Ureter (tissue), 1 donor: ENCODE measurements at places on chromosomes 3 and 15. TPM values are rescaled to one million over a fixed set of nuclear protein-coding genes. Genes with fewer than 3 reads are reported as not detected.
A peak's percentile ranks its signal among the peaks of the same experiment; 100 is the strongest.

Gene ITIH4
- 37.1 TPM for total RNA-seq

Gene HACD2
- total RNA-seq = 20.6 TPM

Gene VGLL3
- total RNA-seq = 51.7 TPM

Gene TEX9
- total RNA-seq = 20.5 TPM

Gene GPR87
- total RNA-seq = 13.5 TPM

Gene ZBTB47
- total RNA-seq = 32.1 TPM

Gene XXYLT1
- total RNA-seq = 19.7 TPM

- no peak for DNase-seq
These were observed 3.6 kb downstream of the SLC51A start for GRCh38 chr3:196219970-196220311.

DNA sequence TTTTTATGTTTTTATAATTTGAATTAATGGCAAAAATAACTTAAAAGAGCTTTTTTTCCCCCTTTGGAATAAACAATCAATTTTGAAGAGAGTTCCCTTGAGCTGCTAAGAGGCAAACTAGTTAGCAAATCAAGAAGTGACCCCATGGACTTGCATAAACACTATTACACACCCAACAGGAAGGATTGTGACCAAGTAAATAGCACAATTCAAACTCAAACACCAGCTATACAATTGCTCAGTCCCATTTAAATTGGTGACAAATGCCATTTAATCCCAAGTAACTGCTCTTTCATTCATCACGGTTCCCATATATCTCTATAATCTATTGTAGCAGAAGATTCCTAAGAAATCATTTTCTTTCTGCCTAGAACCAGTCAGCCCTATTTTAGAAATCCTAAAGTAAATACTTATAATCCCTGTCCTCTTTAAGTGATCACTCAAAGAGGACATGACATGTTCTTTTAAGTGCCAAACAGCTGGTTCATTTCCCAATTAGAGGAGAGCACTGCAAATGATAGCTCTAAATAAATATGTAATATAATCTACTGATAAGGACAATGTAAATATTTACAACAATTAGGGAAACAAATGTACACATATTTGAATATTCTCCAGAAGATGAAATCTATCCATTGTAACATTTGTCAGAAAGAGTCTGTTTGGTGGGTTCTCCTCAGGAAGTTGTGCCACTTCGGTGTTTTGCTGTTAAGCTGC is 137.8 kb upstream of the ADAMTS9 start:
- no peak for DNase-seq

GRCh38 chr3:137106612-137107240 is 148.9 kb downstream of the IL20RB start:
- no peak for DNase-seq

DNA sequence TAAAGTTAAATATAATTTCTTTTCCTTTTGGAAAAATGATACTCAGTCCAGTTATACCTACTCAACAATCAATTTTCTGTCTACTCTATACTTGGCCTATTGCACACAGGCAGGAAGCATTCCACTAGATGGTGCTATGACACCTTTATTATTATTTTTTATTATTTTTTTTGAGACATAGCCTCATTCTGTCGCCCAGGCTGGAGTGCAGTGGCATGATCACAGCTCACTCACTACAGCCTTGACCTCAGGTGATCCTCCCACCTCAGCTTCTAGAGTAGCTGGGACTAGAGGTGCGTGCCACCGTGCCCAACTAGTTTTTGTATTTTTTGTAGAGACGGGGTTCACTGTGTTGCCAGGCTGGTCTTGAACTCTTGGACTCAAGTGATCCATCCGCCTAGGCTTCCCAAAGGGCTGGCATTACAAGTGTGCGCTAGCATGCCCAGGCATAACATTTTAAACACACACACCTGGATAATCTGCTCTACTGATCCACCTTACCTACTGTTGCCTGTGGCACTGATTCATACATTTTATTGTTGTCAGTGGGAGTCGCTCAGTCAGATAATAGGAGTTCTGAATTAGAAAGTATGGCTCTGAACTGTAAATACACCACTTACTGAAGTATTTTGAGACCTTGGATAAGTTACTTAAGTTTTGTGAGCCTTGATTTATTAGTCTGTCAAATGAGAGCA is 56.2 kb downstream of the EIF3J start:
- DNase-seq = no peak

- DNase-seq = no peak
These were observed 3.8 kb upstream of the CEMIP start for GRCh38 chr15:80775338-80775737.

DNA sequence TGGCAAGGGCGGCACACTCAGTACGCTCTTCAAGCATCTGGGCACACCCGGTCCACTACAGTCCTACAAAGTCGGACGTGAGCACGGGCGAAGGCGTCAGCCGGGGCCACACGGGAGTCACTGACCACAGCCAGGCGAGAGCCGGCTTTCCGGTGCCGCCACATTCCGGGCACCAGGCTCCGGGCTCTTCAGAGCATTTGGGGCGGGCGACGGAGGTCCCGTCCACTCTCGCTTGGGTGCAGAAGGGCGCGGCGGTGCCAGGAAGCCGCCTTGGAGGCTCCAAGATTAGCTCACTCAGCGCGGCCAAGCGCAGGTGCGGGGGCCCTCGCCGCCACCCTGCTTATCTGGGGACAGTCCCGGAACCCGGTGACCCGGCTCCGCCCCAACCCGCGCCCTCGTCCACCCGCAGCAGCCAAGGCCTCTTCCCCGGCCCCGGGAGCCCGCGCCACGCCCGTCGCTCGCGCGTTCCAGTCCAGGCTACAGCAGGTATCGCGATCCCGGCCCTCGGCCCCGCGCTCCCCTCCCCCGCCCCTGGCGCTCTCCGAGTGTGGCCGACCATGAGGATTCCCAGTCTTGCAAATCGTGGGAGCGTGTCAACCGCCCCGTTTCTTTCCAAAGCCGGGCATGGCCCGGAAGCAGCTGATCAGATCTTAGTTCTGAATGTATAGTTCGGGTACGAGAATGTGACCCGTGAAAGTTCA is at the start of gene ADPRH:
ADPRH (plus strand) TSS at position 127 of the 701 bp plus-strand sequence. CDS start 2,678 bp downstream, outside the sequence.
- DNase-seq = peak; percentile 82

- no peak for DNase-seq
These were observed 31.7 kb upstream of the CEMIP start for GRCh38 chr15:80747317-80748053.

DNA sequence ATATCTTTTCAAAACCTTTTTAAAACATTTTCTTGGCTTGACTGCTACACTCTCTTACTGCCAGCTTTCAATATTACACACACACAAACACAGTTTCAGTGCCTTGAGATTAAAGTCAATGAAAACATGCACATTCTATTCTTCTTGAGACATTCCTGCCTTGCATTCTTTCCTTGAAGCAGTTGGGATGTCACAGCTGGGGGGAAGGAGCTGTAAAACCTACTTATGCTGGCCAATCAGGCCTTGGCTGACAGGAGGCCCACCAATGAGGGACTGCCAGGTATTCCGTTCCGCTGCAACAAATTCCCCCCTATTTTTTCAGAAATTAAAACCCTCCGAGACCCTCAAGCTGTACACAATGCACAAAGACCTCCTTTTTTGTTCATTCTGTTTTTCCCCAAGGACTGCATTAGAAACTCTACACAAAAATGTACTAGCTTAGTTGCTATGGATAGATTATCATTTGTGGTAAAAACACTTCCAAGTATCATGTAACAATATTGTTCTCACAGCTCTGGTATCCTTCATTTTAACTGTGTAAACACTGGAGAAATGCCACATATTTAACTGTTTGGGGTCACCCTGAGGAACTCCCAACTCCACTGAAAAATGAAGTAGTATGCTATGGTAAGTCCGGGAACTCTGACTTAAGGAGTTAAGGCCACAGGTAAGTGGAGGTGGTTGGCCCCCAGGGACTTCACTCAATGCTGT is 18.5 kb downstream of the FSTL1 start:
- no peak for DNase-seq
